ENCODE measurements at places on chromosomes 1 and 21.

DNA sequence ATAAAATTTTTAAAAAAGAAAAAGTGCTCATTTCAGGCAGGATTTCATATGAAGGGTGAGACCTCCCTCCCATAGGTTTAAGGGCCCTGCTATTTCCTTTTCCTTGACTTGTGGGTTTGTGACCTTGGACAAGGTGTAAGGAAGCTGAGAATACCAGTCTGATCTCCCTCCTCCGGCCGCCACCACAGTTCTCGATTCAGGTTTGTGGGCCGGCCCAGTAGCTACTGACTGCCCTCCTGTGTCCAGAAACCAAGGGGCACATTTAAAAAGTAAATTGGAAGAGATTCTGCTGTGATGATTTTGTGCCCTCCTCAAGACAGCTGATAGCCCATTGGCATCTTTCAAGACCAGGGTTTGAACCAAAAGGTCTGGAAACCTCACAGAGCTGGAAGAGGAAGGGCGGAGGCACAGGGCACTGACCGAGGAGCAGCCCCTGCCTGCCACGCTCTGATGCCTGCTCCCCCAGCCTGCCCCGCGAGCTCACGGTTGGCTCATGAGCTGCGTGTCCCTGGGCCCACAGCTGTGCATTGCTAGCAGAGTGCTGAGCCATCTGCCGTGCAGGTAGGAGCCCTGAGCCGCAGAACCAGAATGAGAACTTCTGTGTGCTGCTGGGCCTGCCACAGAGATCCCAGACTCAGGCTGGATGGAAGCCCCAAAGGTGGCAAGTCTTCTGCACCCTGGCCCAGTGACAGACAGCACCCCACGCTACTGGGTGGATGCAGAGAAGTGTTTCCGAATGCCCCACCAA, 348.7 kb downstream of the NPHP4 start:
- no peak for DNase-seq

DNA sequence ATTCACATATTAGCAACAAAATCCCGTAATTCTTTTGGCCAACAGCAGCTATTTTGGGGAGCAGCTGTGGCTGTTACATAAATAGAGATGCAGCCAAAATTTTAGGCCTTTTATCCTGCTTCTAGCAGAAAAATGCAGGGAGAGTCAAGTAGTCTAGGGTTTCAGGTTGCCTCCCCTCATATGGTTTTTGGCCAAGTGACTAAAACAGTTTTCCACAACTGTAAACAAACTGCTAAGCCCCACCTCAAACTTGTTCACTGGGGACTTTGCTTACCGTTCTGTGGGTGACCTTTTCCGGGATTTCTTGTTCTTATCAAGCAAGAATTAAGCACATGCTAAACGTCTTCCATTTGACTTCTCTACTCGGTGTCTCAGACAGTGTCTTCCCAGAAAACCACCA, 133.4 kb downstream of the EDEM3 start:
- no peak for DNase-seq

GRCh38 chr1:20448671-20449071, 37.3 kb downstream of the CAMK2N1 start:
- DNase-seq = no peak

DNA sequence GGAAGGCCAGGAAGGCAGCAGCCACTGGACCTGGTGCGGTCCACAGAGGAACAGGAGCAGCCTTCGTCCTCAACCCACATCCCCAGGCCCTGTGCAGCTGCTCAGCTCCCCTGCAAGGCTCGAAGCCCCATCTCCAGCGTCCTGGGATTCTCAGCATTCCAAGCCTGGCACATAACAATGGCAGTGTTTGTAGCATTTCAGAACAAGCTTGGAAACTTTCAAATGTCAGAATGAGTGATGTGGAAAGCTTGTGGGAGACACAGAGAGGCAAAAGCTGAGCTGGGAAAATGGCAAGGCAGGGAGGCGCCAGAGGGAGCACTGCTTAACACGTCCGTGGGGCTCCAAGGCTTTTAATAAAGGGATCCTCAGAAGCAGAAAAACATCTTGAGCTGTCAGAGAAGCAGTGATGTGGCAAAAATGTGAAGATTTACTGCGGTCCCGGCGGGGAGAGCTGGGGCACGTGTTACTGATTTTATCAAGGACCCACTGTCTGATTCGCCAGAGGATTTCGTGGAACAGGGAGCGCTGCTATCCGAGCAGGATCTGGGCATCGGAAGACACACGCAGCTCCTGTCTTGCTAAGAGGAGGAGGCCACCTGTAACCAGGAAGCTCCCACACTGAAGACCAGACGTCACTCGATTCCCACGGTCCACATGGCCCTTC, 38.1 kb downstream of the TOMM20 start:
- DNase-seq = no peak

DNA sequence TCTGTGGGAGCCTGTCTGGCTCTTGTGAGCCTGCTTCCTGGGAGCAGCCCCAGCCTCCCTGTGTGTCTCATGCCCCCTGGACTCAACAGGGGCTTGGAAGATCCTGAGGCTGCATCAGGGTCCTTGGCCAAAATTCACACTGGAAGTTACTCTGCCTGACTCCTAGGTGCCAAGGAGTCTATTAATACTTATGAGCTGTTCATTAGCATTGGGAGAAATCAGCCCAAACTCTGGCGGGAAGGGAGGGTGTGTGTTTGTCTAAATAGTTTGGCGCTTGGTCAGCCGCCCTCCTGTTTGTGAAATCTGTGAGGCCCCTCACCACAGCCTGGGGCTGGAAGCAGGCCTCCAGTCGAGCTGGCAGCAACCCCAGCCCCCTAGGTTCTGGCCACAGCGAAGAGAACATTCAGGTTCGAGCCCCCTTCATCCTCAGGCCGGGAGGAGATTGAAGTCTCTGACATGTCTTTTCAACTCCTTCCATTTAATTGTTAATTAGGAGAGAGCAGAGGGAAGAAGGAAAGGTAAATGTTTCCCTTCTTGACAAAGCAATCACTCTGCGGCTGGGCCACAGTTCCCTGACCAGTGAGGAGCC, 82.1 kb upstream of the F3 start:
- no peak for DNase-seq

DNA sequence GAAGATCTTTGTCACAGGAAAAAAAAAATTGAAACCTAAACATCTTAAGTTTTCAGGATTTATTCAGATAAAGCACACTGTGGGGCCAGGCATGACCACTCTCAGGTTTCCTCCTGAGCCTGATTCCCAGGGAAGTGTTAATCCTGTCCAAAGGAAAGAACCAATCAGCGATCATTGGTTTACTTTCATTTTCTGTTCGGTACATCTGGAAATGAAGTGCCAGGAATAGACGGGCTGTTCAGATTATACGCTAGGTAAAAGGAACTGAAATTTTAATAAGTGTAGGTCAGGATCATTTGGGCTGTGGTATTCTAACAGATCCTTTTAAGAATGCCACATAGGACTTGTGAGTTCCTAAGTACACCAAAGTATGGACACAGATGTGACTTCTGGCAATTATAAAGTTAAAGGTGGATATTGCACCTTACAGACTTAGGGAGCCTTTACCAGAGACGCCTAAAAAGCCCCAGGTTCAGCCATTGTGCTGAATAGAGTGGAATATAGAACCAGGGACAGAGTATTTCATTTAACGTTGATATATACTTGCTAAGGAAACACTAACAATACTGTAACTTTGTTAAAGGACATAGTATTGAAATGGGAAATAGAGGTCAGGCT, 9.3 kb upstream of the CACYBP start:
- no peak for DNase-seq

GRCh38 chr1:51518586-51519047, 449 bp downstream of the EPS15 start:
- DNase-seq = no peak

DNA sequence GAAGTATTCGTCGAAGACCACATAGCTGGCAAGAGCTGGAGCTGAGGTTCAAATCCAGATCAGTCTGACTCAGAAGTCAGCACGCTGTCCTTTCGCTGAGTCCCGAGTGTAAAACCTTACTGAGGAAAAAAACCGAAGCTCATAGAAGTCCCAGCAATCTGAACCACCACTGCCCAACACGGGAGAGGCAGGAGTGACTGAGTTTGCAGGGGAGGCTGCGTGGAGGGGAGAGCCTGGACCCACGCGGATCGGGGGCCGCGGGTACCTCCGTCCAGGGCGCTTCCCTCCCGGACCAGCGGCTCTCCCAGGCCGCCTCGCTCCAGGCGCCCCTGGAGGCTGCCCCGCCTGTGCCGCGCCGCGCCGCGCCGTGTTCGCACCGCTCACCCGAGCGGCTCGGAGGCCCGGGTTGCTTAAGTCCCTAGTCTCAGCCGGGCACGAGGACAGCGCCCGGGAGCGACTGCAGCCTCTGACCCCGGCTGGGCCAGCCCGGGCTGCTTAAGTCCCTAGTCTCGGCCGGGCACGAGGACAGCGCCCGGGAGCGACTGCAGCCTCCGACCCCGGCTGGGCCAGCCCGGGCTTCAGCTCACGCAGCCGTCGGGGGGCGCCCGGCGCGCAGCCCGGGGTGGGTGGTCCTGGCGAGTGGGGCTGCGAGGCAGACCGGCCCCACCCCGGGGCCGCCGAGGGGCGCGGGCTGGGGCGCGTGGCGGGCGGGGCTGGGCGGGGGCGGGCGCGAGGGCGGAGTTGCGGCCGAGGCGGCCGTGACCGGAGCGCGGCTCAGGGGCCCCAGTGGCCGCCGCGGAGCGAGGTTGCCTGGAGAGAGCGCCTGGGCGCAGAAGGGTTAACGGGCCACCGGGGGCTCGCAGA, at the start of gene ADAMTSL4:
Gene ADAMTSL4, plus strand, starts transcription at position 777 of the 864 bp plus-strand sequence. CDS start 2,881 bp downstream, outside the sequence.
- no peak for DNase-seq

DNA sequence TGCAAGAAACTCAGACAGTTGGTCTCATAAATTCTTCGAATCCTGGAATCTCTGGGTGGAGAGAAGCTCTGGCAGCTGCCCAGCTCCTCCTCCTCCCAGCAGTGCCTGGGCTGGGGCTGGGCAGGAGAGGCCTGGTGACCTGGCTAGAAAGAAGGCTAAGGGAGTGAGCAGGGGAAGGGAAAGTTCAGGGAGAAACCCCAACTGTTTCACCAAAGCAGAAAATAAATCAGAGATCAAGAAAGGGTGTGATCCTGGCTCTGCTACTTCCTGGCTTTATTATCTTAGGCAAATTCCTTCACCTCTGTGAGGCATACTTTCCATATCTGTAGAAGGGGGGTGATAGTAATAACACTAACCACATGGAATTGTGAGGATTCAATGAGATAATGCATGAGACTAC, 8.8 kb upstream of the COL16A1 start:
- no peak for DNase-seq

DNA sequence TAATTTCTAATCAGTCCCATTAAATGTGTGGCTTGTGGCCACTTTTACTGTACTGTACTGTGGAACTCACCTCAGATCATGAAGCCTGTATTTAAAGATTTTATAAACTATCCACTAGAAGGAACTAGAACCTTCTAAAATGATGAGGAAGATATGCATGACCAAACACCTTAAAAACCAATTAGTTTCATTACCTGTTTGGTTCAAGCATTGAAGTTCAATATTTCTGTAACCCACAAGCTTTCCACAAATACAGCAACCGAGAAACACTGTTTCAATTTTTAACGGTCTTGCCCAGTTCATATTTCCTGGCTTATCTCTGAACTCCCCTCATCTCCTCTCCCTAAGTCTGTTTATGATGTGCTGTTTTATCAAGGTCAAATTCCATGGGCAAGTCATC, 264.3 kb upstream of the PLD5 start:
- DNase-seq = no peak

DNA sequence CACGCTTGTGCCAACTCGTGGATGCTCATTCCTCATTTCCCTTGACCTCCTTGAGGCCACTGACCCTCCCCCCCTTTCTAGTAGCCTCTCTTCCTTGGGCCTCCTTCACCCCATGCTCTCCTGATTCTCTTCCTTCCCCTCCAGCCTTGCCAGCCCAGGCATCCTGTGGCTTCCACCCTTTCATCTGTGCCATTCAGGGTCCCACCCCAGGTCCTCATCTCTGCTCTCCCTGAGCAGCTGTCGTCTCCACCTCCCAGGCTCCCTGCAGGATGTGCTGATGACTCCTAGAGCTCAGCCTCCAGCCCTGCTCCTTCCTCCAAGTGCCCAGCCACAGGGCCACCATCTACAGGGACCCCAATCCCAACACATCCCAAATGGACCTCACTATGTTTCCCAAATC, 197.4 kb downstream of the GRIK3 start:
- DNase-seq = no peak

DNA sequence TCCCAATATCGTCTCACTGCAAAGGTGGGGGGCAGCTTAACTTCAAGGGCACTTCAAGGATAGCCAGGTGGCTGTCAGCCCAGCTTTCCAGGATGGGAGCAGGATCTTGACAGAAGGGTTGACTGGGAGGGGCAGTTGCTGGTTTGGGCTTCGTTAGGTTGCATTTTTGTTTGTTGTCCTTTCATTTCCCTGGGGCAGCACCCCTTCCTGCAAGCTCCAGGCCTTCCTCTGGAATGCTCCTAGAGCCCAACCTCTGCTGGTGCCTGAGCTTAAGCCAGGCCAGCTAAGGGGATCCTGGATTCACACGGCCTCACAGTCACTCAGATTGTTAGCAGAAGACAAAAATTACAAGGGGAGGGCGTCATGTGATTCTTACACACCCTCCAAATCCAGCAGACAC, 4.1 kb upstream of the OLIG2 start:
- no peak for DNase-seq

DNA sequence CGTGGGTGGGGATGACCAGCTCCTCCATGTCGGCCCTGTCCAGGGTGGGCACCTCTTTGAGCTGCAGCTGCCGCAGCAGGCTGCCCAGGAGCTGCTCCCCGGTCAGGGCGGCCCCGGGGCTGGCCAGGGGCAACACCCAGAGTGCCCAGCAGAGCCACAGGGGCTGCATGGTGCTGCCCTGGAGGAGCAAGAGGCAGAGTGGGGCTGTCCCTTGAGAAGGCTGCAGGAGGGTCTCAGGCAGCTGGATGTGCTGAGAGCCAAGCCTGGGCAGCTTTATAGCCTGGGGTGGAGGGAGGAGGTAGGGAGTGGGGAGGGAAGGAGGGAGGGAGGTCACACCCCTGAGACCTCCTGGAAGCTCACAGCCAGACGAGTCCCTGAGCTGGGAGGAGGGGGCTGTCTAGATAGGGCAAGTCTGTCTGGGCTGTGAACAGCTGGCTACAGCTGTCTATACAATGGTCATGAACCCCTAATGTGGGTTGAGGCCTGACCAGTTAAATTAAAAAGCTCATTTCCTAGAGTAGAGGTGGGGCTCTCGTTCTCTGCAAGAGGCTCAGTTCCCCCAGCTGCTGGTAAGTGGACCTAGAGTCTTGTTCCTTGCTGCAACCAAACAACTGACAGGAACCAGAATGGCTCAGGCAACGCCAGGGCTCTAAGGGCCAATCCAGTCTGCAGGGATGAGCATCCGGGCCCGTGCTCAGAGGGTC, at the start of gene LEFTY1:
Gene LEFTY1, minus strand, starts transcription at position 249 of the 704 bp plus-strand sequence. Its CDS starts 80 bp downstream, at position 169.
- no peak for DNase-seq

GRCh38 chr1:244311784-244312532, 139.8 kb downstream of the ADSS2 start:
- no peak for DNase-seq

DNA sequence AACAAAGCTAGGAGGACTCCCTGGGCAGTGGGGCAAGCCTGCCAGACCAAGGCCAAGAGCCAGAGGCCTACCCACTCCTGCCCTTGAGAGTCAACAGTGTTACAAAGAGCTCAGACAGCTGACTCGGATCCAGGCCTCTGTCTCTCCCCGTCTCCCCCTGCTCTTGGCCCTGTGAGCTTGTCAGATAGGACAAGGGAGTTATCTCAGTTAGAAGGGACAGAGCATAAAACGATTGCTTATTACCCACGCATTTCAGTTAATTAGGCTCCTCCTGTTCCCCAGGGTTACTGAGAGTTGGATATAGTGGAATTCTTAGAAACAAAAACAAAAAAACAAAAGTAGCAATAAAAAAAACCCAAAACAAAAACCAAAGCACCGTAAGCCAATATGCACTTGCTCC, 1.3 kb downstream of the SLC41A1 start:
- DNase-seq = no peak

Data from omental fat pad (tissue), 4 donors.